Stimulated activated CD4-positive, alpha-beta T cell treated with anti-CD3 and anti-CD28 coated beads, Interleukin-1b, Interleukin-23, amount 100 ng/mL, for 24 hours (primary cell): ENCODE measurements at places on chromosomes 7 and 10.

GRCh38 chr7:32532086-32532485 lies 36.8 kb downstream of the AVL9 start:
- DNase-seq, result no peak

- no peak for DNase-seq
Observed at GRCh38 chr10:95445837-95446486, 115.2 kb downstream of the SORBS1 start.

GRCh38 chr7:4265676-4266075 lies 416.4 kb upstream of the FOXK1 start:
- no peak for DNase-seq

- no peak for DNase-seq
Observed at GRCh38 chr10:70584909-70585544, 17.5 kb downstream of the PRF1 start.

GRCh38 chr7:80517282-80517747 lies 5.5 kb upstream of the GNAT3 start:
- DNase-seq, result no peak

GRCh38 chr7:36396150-36396549 lies 6.5 kb downstream of the ANLN start:
- no peak for DNase-seq

DNA sequence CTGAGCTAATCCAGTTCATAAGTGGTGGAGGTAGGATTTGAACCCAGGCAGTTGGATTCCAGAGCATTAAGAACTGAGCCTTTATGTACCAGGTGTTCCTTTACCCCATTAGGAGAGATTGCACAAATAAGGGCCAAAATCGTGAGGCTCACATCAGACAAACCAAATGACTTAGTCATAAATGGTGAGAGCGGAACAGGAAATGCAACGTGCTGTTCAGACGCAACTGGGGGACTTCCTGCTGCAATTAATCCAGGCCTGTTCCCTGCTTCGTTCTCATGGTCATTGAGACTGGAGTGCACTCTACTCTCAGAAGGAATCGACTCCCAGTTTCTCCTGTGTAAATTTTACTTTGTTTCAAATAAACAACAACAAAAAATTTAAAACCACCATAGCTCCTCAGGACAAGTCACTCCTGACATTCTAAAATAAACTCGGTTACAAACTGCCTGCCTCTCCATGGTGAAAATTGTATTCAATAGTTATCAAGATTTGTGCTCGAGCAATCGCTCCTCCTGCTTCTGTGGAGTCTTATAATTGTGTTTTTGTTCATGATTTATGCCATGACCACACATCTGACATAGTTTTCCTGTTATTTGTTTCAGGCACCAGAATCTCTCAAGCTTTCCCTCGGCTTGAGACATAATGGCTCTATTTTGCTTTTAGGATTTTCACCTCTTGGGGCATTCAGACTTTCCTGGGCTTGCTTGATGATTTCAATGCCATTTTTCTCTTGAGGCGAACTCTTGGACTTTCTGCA lies 115.3 kb upstream of the BMPER start:
- no peak for DNase-seq

DNA sequence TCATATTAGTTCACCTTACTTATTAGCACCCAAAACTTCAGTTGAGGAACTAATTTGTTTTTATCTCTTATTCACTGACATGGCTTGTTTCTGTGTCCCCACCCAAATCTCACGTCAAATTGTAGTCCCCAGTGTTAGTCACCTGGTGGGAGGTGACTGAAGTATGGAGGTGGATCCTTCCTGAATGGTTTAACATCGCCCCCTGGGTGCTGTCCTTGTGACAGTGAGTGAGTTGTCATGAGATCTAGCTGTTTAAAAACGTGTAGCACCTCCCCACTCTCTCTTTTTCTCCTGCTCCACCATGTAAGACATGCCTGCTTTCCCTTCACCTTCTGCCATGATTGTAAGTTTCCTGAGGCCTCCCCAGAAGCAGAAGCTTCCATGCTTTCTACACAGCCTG lies 75.0 kb upstream of the HECTD2 start:
- no peak for DNase-seq

GRCh38 chr7:141838581-141838980 lies 2.7 kb downstream of the PRSS37 start:
- no peak for DNase-seq

- DNase-seq, result no peak
Observed at GRCh38 chr10:80289451-80290287, at the start of gene MAT1A. Gene MAT1A, minus strand, starts transcription at chr10:80289658. Its CDS starts 235 bp downstream, at chr10:80289423.

DNA sequence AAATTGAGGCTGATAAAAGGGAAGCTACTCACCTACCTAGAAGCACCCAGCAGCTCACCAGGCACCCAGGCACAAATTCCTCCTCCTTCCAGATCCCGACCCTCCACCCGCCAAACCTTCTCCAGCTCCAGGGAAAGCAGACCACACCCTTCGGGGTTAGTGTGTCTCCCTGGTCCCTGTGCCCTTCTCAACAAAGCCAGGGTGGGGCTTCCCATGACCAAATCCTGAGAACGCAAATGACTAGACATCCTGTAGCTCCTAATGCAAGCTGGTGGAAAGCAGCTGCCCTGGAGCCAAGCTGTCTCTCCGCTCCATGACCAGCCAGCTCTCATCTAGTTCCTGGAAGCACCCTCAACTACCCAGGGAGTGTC lies 4.4 kb downstream of the TBX20 start:
- DNase-seq, result no peak

DNA sequence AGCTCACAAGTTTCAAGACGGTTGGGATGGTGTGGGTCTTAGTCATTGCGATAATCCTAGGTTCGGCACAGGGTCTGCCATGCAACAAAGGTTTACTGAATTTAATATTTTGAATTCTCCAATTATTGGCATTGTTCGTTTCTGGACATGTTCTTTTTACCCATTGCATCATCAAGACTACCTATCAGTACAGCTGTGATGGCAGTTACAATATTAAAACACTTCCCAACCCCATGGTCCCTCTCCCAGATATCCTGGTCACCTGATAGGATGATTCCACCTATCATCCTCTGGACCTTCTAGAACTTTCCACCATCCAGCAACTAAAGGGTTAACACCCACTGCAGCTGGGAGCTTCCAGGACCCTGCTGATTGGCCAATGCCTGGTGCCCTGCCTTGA lies 377.8 kb upstream of the PRKCQ start:
- no peak for DNase-seq

DNA sequence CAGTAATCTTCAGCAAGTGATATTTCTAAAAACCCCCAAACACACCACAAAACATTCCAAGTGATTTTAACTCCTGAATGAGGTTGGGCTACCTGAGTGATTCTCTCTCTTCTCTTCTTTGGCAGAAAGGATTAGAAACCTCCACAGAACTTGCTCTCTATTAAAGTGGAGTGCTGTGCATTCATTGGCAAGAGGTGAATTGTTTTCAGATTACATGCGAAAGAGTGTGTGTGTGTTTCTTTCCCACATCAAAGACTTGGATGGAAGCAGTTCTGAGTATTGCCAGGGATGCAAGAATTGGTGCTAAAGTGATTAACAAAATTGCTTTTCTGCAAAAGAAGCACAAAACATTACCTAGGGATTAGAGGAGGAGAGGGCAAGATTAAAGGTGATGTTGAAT lies 13.1 kb upstream of the FBXW4 start:
- DNase-seq, result no peak

DNA sequence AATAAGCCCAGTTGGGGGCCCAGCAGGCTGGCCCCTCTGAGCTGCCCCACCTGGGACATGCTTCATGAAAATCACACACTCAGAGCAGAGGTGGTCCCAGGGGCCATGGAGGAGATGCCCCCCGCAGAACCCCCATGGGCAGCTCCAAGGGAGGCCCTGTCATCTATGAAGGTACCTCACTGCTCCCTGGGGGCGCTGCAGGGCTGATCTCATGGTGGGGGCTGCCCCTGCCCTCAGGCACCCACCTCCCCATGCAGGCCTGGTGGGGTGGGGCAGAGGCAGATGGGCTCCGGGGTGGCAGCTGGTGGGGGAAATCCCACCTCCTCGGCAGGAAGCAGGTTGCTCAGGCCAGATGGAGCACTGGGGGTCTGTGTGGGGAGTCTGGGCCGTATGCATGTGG lies 60.5 kb downstream of the YKT6 start:
- DNase-seq, result no peak

DNA sequence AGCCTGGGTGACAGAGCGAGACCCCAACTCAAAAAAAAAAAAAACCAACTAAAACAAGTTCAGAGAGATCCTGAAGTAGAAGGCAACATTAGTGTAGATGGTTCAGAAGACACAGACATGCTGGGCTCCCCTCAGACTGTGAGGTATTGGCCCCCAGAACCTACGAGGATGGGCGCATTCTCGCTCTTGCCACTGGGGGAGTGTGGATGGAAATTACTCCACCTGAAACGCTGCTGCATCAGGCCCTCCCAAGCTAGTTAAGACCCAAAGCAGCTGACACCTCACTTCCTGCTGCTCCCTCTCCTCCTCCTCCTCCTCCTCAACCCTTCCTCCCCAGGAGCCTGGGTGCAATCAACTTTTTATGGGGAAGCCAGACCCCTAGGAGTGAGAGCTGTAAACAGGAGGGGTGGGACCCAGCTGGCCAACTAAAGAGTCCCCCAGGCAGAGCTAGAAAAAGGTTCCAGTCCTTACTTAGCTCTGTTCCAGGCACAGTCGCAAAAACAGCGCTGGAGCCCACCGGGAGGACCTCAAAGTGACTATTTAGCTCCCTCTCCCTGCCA lies 7.4 kb downstream of the SH3PXD2A start:
- no peak for DNase-seq

DNA sequence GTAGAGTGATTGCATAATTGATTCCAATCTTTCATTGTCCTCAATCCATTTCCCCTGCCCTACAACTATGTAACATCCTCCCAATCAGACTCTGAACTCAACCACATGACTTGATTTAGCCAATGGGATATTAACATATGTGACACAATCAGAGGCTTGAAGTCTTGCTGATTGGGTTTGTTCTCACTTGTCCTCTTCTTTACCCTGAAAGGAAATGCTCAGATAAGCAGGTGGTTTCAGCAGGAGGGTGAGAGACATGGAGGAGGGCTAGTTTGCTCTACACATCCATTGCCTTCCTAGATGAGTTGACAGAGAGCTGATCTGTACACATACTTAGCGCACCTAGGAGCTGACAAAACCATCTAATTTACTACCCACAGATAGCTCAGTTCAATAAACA lies 669.4 kb downstream of the NRG3 start:
- no peak for DNase-seq

DNA sequence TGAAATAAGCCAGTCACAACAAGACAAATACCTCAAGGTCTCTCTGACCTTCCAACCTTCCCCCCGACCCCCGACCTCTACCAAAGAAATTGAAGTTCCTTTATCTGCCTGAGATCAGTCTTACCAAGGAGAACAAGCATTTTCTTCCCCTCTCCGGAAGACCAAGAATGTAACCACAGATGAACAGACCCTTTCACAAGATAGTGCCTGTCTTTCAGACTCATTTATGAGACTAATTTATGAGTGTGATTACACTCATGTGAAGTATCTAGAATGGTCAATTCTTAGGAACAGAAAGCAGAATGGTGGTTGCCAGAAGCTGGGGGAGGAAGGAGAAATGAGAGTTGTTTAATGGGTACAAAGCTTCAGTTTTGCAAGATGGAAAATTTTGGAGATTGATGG lies 108.9 kb upstream of the MKLN1 start:
- DNase-seq, result no peak

GRCh38 chr7:41536873-41537665 lies 165.8 kb downstream of the INHBA start:
- no peak for DNase-seq

DNA sequence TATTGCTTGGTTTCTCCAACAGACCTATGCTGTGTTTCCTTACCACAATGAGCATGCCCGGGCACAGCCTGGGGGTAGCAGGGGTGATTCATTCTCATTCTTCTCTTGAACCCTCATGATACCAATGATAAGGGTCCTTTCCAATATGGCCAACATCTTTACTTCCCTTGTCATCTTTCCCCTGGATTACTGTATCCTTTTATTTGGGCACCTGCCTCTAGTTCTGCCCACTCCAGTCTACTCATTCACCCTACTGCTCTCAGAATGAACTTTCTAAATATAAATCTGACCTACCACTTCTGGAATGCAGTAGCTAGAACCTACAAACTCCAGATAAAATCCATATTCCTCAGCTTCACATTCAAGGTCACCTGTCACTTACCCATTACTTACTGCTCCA lies 26.4 kb upstream of the ITPRID1 start:
- no peak for DNase-seq

GRCh38 chr10:132705173-132705572 lies 80.8 kb downstream of the NKX6-2 start:
- no peak for DNase-seq

GRCh38 chr10:81013771-81014170 lies 476.1 kb downstream of the SH2D4B start:
- DNase-seq, result no peak

- DNase-seq, result no peak
Observed at GRCh38 chr10:113713640-113713982, 33.9 kb downstream of the CASP7 start.

- DNase-seq, result no peak
Observed at GRCh38 chr7:31875424-31875823, 188.4 kb downstream of the PPP1R17 start.

DNA sequence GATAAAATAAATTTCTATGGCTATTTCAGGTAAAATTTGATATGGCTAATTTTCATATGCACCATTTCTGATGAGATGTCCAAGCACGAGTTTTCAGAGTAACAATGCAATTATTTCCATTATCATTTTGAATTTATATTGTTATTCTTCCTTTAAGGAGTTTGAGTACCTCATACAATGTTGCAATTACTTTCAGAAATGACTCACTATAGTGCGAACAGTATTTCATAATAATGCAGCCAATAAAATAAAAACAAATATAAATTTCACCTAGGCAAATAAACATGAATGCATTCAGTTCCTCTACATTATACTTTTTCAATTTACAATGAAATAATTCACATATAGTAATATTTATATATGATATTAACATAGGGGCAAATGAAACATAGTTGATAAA lies 78.8 kb upstream of the LRRN3 start:
- no peak for DNase-seq

- DNase-seq, result no peak
Observed at GRCh38 chr7:8189625-8190024, 72.3 kb downstream of the ICA1 start.

DNA sequence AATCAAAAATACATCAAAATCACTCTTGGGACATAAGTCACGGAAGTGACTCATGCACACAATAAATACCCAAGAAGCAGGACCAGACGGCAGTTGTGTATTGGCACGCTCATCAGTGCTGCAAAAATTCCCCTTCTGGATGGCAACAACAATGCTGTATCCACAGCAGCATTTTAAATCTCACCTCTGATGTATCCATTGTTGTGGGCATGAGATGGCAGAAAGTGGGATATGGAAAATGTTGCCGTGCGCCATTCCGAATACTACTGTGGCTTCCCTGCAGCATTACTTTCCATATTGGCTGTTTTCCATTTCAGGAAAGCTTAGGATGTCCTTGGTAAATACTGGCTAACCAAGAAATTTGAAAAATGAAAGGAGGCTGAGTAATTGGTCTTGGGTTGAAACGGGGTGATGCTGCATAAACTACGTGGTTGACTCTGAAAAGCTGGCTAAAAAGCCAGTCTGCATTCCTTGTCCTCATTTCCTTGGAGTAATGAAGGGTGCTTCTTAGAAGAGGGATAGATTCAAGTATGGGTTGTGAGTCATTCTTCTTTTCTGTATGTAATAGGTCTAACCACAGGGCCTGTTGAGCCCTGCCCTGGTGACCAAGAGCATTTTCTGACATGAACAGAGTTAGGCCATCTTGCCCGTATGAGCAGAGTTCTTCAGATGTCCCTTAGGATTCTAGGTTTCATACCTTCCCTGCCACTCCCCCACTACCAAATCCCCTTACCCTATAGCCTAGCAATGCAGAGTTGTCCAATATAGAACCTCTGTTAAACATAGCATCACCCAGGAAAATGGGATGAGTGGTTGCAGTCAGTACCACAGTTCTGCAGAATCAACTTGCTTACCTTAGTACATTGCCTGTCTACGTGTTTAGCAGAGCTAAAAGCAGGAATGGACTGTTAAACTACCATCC lies 36.3 kb upstream of the TOMM7 start:
- no peak for DNase-seq
